Keratinocyte (primary cell): ENCODE measurements at places on chromosomes 4 and X. TPM values are rescaled to one million over a fixed set of nuclear protein-coding genes. Genes with fewer than 3 reads are reported as not detected.

GRCh38 chr4:159305129-159305528, 202.2 kb downstream of the RAPGEF2 start:
- H3K4me3 ChIP-seq: no peak overlapping the region
- peaks cover 18% of the 10 kb centered on the region for H3K4me1 ChIP-seq
- no peaks in the 10 kb centered on the region for H3K27me3 ChIP-seq
- H3K36me3 ChIP-seq: peaks cover 3% of the 10 kb centered on the region
- H3K27ac ChIP-seq: no peak overlapping the region
- DNase-seq: no peak

GRCh38 chrX:45715748-45716147, 515.1 kb upstream of the DIPK2B start:
- H3K4me3 ChIP-seq: no peak overlapping the region
- H3K36me3 ChIP-seq: no peaks in the 10 kb centered on the region
- no peak overlapping the region for H3K27ac ChIP-seq
- DNase-seq: no peak
- peaks cover 43% of the 10 kb centered on the region for H3K4me1 ChIP-seq

DNA sequence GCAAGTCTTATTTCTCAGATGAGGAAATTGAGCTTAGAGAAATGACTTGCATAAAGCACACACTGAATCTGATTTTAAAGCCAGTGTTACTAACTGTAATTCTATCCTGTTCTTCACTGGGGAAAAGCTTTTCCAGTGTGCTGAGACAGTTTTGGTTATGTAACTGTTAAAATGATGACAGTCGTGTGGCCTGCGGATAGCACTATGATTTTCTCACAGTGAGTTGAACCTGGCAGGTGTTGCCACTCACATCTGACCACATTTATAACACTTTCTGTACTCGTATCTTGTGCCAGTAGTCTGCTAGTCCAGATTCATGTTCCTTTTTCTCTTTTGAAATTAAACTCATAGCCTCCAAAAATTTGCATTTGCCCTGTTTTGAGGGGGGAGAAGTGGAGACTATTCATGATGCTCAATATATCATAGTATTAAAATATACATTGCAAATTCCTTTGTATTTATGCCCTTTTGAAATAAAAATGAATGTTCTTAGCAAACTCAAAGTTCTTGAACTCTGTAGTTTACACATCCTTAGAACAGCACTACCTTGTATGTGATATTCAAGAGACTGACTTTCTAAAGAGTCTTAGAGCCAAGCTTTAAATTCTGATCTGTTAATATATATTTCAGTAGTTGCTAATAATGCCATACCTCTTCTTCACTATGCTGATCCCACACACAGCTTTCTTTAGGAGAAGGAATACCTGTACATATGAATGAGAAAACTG, 132.3 kb downstream of the PDLIM5 start:
- H3K4me3 ChIP-seq: no peak overlapping the region
- H3K27ac ChIP-seq: no peak overlapping the region
- peaks cover 15% of the 10 kb centered on the region for H3K36me3 ChIP-seq
- DNase-seq: no peak

DNA sequence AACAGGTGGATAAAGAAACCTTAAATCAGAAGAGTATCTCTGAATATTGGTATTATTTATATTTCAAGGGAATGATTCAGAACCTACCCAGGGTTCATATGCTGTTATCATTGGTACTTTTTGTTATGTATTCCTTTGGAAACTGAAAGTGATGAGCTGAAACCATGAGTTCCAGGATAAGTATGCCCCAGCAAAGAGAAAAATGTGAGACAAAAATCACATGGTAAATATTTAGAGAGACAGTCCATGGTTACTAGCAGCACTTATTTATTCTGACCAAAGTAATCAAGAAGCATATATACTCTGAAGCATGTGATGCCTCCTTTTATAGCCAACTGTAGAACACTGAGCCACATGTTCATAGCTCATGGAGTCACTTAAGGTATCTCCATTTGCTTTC, 277.7 kb downstream of the ARAP2 start:
- H3K27ac ChIP-seq: no peak overlapping the region
- H3K27me3 ChIP-seq: no peaks in the 10 kb centered on the region
- H3K36me3 ChIP-seq: no peaks in the 10 kb centered on the region
- DNase-seq: no peak
- H3K4me1 ChIP-seq: no peaks in the 10 kb centered on the region

DNA sequence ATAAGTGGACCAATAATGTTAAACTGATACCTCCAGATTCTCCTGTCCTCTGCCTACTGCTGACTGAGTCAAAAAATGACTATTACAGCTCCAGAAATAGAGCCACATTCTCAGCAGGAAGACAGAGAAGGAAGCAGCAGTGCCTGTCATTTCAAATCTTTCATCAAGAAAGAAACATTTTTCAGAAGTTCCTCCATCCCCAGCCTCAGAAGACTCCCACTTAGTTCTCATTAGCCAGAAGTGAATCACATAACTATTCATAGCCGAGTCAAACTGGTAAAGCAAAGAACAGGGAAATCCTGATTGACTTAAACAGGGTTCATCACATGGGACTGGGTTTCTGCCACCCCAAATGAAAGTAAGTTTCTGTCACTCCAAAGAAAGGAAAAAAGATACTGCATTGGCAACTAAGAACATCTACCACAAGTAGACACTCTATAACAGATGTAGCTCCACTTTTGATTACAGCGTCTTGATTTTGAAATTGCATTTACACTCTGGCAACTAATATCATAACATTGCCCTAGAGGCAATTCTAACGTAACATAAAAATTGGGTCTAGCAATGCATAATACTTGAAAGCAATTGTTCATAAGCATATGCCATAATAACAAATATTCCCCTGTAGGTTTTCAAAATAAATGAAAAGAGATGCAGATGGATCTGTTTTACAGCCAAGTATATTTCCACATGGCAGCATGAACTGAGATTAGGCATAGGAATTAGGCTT, 599.8 kb downstream of the GALNTL6 start:
- no peaks in the 10 kb centered on the region for H3K27me3 ChIP-seq
- no peak overlapping the region for H3K27ac ChIP-seq
- DNase-seq: no peak

Gene LRIT3
- polyA plus RNA-seq: 0.05 to 0.12 TPM (median 0.09 TPM) in 3 replicates

Gene VCX3A
- polyA plus RNA-seq: not detected in 3 replicates
